ENCODE measurements at places on chromosomes 2 and 18.
A peak's percentile ranks its signal among the peaks of the same experiment; 100 is the strongest.

DNA sequence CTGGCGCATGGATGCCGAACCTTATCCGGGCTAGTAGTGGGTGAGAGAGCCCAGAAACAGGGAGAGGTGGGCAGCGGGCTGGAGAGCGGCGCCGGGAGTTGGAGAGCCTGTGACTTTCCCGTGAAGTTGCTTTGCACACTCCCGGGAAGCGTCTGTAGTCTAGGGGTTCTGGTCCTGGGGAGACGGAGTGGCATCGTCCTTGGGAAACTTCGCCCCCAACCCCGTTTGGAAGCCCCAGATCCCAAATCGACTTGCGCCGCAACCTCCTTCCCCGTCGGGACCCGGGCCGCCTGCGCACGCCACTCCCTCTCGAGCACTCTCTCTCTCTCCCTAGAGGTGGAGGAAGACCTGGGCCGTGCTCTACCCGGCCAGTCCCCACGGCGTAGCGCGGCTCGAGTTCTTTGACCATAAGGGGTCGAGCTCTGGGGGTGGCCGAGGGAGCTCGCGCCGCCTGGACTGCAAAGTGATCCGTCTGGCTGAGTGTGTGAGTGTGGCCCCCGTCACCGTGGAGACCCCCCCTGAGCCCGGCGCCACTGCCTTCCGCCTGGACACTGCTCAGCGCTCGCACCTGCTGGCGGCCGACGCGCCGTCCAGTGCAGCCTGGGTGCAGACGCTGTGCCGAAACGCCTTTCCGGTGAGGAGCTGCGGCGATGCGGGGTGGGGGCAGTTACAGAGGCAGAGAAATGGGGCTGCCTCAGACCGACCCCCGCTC is 456 bp downstream of the DOK1 start:
- no peak for DNase-seq

- DNase-seq: no peak
Observed at GRCh38 chr2:160256507-160256906, 56.4 kb upstream of the ITGB6 start.

DNA sequence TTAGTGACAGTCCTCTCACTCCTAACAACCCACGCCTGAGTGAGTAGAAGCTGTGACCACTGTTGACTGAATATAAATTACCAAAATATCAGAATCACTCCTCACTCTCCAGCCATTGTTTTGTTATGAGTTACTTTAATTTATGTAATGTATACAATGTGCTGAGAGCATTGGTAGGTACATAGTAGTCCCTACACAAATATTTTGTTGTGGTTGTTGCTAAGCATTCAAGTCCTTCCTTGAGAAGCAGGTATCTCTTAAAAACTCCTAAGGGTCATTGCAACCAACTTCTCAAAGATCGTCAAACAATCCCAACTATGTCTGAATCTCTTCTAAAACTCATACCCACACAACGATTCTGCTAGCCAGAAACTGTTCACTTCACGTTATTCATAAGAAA is 476.8 kb upstream of the TNP1 start:
- DNase-seq: no peak

DNA sequence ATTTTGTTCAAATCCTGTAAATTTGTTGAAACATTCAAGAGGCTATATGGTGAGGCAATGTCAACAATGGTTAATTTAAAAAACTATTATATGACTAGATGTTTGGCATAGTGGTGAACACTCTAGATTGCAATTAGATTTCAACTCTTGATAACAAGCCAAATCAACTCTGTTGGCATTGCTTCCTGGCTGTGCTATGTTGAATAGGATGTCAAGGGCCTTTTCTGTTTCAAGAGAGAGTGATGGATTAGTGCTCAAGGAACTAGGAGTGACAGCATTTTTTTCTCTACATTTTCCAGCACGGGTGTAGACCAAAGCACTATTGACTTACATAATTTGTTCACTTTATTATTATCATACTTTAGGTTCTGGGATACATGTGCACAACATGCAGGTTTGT is 172.4 kb upstream of the KCNH7 start:
- no peak for DNase-seq

GRCh38 chr2:182456784-182457183 is 29.9 kb upstream of the PDE1A start:
- DNase-seq: no peak

GRCh38 chr2:191038241-191038725 is 24.3 kb upstream of the STAT1 start:
- DNase-seq: no peak

DNA sequence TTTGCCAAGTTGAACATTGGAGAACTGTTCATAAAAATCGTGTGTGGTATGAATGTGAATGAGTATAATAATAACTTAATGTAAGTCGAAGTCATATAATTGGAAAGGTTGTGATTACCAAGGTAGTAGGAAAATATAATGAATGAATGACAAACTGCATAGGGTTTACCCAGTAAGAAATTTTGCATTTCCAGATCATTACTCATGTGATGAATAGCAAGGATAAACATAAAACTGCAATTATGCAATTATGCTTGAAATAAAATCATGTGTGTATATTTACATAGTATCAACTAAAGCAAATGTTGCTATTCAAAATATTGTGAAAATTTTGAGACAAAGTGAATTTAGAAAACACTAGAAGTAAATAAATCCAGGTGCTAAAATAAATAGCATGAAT is 1108.7 kb upstream of the TMEFF2 start:
- no peak for DNase-seq

DNA sequence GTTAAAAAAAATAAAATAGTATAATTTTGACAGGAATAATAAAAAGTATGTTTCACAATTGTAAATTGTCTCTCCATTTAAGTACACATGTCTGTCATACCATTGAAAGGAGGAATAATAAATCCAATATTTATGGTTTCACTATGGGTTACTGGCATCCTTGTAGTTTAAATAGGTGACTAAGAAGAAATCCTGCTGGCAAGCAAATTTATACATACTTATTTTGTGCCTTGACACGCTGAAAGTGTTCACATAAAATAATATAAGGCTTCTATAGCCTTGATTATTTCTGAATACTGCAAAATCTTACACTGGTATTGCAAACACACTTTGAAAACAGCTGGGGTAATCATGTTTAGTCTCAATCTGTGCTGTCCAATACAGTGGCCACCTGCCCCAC is 138.3 kb upstream of the ETAA1 start:
- DNase-seq: no peak

DNA sequence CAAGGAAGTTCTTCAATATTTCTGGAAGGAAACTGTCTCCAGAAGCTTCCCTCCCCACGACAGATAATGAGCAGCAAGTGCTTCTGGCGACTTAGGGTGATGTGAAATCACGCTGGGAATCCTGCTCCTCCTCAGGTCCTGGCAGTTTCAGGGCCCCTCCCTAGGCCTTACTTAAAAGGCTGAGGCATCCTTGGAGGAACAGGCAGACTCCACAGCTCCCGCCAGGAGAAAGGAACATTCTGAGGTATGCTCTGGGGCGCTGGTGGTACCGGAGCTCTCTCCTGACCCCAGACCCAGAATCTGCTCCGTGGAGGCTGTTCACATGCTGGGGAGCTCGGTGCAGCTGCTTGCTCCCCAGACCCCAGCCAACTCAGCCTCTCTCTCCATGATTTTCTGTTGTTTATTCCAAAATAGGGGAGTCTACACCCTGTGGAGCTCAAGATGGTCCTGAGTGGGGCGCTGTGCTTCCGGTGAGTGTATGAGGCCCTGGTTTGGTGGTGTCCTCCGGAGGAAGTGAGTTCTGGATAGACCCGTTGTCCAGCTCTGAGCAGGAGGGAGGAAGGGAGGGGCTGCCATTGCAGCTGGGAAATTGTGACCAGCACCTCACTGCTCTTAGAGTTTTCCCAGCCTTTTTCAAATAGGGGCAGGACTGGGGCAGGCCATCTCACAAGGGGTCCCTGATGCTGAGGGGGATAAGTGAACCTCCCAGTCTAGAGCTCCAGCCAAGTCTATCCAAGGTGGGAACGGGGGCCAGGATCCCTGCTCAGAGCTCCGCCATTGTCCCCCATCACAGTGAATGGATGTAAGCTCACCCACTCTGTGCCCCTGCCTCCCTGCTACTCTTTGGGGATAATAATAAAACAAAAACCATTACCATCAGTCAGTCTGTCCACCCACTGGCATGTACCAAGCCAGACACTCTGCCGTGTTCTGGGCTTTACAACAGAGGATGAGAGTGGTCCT is at the start of gene IL36RN:
TSS of gene IL36RN (plus strand) at position 201 of the 963 bp plus-strand sequence. CDS start at position 442, 241 bp downstream.
- DNase-seq: no peak

DNA sequence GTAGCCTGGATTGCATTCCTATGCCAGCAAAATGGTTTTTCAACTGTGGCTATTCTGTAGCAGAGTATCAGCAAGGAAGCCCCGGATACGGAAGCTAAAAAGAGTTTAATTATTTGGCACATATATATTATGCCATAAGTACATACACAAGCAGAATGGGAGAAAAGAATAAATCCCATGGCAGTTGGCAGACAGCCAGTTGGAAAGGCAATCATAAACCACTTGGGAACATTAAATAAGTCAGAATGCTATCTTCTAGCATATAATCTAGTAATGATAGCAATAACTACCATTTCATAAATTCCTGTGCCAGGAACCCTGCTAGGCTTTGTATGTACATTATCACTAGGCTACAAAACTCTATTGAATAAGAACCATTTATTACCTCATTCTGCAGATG is 26.0 kb downstream of the GALNT5 start:
- no peak for DNase-seq

DNA sequence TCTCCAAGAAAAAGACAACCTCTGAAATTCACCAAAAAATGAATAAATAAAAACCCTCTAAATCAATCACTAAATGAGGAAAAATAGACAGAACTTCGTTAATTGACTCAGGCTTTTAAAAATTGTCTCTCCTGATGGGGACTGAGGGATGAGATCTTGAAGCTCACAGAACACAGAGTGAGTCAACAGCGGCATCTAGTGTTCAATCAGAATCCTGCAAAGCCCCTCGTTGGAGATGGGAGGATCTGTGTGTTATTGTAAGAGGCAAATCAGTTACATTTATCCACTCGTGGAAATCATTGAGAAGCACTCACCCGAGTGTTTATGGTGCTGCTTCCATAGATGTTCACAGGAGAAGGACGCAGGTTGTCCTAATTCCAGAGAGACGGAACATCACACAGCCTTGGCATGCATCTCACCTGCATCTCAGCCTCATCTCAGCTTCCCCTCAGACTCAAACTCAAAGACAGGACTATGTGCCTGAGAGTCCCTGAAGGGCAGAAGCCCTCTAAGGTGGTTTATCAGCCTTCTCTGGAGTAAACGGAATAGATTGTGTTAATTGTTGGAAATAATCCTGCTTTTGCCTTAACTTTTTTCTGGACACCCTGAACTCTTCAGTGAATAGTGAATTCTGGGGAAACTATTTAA is 82.0 kb downstream of the MREG start:
- peak; percentile 33 for DNase-seq

DNA sequence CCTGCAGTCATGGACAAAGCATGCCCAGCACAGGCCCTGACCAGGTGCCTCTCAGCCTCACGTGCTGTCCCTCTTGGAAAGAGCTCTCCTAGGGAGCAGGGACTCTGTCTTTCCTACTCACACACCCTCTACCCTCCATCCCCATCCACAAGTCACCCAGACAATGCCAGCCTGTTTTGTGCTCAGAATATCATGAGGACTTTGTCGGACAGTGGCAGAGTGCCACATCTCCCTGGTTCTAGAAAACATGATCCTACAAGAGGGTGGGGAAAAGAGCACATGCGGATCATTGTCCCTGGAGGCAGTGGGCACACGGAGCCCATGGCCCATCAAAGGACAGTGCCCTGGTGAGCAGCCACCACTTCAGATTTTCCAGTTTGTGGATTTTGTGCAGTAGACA is 3.7 kb upstream of the MAL start:
- no peak for DNase-seq

- no peak for DNase-seq
Observed at GRCh38 chr2:15053542-15053941, 421.0 kb downstream of the LRATD1 start.

DNA sequence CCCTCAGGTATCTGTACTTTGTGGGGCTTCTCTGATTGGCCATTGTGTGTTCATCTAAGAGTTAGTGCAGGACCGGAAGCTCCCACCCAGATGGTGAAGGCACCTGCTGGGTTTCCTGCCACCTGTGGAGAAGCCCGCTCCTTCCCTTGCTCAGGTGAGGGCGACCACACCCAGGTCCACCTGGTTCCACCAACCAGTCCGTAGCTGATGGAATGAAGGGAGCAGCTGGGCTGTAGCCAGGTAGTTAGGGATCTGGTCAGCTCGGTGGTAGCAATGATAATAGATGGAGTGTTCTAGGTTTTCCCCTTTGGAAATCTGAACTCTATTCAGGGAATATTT is 16.0 kb downstream of the SH3BP4 start:
- DNase-seq: no peak

GRCh38 chr2:137872577-137872976 is 91.7 kb upstream of the HNMT start:
- no peak for DNase-seq

GRCh38 chr2:223599640-223600380 is 2.4 kb downstream of the SCG2 start:
- DNase-seq: no peak

- no peak for DNase-seq
Observed at GRCh38 chr18:34921226-34921625, 120.0 kb upstream of the MAPRE2 start.

GRCh38 chr2:75202359-75202758 is 3.0 kb upstream of the TACR1 start:
- no peak for DNase-seq

DNA sequence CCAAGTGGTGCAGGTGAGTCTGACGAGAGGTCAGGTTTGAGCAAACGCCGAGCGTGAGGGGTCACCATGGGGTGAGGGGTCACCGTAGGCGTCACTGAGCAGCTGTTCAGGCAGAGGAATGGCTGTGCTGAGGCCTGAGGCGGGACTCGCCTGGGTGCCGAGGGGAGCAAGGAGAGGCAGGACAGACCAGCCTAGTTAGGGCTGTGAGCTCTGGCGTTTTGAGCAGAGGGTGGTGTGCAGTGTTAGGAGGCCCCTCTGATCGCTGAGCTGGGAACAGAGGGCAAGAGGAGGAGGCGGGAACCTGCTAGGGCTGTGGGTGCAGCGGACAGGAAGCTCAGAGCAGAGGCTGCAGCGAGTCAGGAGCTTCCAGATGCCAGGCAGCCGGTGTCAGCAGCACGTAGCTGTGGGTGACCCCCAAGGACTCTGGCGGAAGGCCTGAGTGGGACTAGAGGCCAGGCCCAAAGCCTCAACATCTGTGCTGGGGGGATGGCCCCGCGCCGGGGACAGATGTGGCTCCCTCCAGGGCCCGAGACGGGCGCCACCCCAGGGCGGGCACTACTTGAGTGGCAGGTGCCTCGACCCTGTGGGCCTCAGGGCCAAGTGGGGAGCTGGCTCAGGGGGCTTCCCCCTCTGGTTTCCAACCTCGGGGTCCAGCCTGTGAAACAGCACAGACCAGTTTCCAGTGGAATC is 55.7 kb downstream of the KCNG2 start:
- no peak for DNase-seq

Measured in stimulated activated CD8-positive, alpha-beta memory T cell treated with anti-CD3 and anti-CD28 coated beads, Interleukin-7, amount 100 ng/mL, for 48 hours (primary cell).